Tibial nerve (tissue), 4 donors: ENCODE measurements at places on chromosomes 6 and 20. TPM values are rescaled to one million over a fixed set of nuclear protein-coding genes. Genes with fewer than 3 reads are reported as not detected.

DNA sequence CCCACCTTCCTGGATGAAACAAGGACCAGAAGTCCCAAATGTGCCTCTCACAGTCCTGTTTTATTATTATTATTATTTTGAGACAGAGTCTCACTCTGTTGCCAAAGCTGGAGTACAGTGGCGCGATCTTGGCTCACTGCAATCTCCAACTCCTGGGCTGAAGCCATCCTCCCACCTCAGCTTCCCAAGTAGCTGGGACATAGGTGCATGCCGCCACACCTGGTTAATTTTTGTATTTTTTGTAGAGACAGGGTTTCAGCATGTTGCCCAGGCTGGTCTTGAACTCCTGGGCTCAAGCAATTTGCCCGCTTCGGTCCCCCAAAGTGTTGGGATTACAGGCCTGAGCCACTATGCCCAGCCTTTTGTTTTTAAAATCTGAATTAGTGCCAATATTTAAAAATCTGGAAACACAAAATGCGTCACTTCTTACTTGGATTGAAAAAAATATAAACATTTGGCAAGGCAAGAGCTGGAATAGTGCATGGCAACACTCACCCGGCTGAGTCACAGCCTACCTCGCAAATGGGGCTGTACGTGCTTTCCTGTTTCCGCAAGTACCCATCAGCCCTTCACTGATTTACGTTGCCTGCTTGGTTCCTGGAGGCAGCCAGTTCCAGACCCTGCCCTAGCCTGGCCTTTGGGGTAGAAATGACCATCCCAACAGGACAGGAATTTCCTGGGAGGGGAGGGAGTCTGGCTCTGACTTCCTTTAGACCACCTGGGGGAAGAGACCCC, 6.3 kb downstream of the SDCBP2 start:
- DNase-seq, result no peak

- peak; percentile 59 for DNase-seq
These were observed 1.6 kb downstream of the SLC17A9 start for GRCh38 chr20:62953839-62954703.

- DNase-seq, result no peak
These were observed 27.2 kb upstream of the HMGN3 start for GRCh38 chr6:79261666-79262065.

GRCh38 chr6:12182676-12183075, 107.5 kb upstream of the EDN1 start:
- no peak for DNase-seq

DNA sequence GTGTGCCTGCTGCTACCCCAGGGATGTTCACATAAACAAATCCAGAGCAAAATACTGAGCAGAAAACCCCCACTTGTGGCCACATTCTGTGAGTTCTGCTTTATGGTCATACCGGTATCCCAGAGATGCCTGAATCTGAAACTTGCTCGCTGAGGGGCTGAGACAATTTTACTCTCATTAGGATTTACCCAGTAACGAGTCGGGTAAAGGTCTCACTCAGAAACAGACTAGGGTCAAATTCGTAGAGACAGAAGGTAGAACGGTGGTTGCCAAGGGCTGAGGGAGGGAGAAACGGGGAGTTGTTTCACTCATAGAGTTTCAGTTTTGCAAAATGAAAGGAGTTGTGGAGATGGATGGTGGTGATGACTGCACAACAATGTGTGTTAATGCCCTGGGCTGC, 45.4 kb upstream of the NKX2-2 start:
- no peak for DNase-seq

DNA sequence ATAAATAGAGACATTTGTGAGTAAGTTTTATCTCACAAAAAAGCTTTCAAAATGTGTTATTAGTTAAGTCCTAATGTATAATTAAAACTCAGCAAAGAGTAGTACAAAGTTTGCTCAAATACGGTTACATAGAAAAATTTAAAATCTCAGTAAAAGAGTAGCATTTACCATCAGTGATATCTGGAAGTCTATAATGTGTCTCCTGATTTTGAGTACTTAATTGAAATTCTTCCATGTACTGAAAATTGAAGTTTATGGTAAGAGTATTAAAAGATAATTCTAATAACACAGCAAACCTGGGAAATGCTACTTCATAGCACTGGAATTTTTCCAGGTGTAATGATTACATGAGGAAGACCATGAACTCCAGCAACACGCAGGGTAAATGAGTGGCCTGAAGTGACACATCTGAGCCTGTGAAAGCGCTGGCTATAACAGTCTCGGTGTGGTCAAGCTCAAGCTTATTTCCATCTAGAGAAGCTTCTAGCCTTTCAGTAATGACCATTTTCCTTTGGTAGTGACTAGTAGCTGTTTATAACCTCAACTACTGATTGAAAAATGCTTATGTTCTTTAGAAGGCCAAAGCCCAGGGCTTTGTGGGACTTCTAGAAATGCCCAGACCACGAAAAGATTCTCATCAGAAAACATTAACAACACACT, 203.2 kb downstream of the ISM1 start:
- DNase-seq, result no peak

DNA sequence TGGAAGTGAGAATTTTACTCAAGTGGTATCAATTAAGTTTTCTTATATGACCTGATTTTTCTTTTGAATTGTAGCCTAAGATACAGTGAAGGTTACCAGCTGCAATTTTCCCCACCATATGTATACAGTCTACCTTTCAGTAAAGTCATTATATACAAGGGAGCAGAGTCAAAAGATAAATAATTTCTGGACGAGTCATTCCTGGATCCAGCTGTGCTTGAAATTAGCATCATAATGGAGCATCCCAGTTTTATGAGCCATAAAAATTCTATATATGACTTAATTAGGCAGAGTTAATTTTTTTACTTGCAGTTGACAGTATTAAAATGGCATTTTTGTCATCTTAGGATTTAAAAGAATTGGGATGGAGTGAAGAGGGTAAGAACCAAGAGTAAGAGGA, 1008.4 kb downstream of the PHF3 start:
- no peak for DNase-seq

DNA sequence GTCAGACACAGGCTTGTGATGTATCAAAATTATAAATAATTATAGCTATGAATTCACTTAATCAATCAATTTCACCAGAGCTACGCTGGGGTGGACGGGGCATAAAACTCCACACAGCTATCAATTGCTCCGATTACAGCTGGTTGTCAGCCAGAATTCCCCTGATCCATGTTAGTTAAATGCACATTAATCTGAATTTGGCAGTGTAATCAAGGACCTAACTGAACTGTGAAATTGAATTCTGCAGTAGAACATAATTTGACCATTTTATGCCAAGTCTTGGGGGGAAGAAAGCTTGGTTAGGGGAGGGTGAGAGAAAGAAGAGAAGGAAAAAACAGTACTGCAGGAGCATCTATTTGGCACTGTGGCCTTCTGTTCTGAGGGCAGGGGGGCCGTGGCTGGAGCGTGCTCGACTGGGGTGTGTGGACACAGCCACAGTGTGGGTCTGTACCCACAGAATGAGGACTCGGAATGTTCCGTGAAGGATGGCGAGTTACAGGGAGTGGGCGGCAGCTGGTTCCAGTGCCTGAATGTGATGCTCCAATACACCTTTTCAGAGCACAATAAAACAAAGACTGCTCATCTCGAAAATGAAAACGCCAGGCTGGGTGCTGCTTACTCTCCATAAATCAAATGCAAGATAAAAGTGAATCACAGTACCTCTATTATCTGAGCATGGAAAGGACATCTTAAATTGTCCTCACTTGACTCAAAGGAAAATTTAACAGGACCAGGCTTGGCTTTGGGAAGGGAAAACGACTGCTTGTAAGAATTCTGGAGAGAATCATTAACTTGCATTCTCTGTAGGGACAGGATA, 59.2 kb downstream of the LAMP5 start:
- no peak for DNase-seq

- DNase-seq, result no peak
These were observed 52.1 kb downstream of the PTPN1 start for GRCh38 chr20:50562262-50562701.

DNA sequence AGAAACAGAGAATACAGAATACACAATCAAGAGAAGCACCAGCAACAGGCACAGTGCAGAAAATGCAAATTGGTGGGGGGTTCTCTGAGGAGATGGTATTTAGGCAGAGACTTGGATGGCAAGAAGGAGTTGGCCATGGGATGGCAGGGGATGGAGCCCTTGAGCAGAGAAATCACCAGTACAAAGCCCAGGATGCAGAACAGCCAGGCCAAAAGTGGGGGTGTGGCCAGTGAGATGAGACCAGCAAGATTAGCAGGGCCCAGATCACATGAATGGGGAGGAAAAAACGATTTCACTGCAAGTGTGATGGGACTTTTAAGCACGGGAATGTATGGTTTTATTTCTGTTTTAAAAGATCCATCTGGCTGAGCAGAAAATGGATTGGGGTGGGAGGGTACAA, 63.4 kb downstream of the TRAM2 start:
- no peak for DNase-seq

- DNase-seq, result peak; percentile 59
These were observed 44.2 kb upstream of the SUPT3H start for GRCh38 chr6:45421709-45422502.

- DNase-seq, result no peak
These were observed 58.9 kb upstream of the LRRC1 start for GRCh38 chr6:53735896-53736295.

The C6orf15 gene
- not detected for total RNA-seq

The MLIP gene
- total RNA-seq, result 383 TPM

The PCK1 gene
- total RNA-seq, result 32.0 TPM

The OR12D3 gene
- not detected for total RNA-seq
